ENCODE measurements at places on chromosomes 7 and 10.

DNA sequence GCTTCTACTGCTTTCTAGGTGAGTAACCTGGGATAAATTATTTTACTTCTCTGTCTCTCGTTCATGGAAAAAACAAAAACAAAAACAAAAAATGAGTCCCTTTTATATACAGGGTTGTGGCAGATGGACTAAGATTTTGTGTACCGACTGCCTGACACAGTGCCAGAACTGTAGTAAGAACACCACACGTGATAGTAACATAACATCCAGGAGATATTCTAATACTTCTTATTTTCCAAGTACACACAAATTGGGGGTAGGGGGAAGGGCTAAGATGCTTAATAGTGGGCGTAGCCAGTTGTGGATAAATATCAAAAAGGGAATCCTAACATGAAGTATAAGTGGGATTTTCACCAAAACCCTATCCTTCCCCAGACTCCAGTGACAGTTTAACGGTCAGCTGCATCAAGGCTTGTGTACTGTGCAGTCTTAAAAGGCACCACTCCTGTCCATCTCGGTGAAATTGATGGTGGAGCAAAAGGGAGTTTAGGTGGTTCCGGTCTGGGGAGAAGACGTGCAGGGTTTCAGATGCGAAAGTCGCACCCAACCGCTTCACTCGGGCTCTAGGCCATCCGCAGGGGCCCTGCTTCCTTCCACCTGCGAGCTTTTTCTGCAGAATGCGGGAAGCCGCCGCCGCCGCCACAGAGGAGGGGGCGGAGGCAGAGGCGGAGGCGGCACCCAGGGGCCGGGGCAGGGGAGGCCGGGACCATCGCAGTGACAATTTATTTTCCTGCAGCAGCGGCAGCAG lies at the start of gene STAMBPL1:
STAMBPL1 (plus strand) TSS at position 712 of the 748 bp plus-strand sequence. CDS start 21,464 bp downstream, outside the sequence.
- no peak for DNase-seq

GRCh38 chr7:8251195-8251594 lies 10.8 kb downstream of the ICA1 start:
- DNase-seq: no peak

- no peak for DNase-seq
These were observed 10.1 kb upstream of the UNC5B start for GRCh38 chr10:71202314-71202713.

GRCh38 chr7:130374507-130374906 lies 5.8 kb upstream of the CPA1 start:
- DNase-seq: no peak

- DNase-seq: no peak
These were observed 61.4 kb upstream of the CYP26C1 start for GRCh38 chr10:92999191-92999590.
